ENCODE measurements at places on chromosomes 2 and 18.

GRCh38 chr18:73563345-73563744 is 584.3 kb downstream of the FBXO15 start:
- no peak for DNase-seq

DNA sequence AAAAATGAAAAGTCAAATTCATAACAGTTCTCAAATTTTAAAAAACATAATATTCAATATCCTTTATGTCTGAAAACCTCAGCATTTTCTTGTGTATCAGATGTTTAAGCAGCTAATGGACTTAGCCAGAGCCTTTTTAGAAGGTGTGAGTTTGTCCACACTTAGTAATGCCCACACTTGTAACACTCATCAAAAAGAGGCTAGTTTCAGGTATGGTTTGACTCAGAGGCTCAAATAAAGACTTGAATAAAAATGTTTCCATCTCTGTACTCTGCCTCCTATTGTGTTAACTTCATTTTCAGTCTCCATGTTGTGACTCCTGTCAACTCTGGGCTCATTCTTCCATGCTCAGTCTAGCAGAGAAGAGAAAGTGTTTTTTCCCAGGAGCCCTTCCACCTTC is 311.6 kb downstream of the IRS1 start:
- no peak for DNase-seq

- DNase-seq: no peak
Measured at GRCh38 chr2:211114826-211115455, 558.5 kb downstream of the CPS1 start.

DNA sequence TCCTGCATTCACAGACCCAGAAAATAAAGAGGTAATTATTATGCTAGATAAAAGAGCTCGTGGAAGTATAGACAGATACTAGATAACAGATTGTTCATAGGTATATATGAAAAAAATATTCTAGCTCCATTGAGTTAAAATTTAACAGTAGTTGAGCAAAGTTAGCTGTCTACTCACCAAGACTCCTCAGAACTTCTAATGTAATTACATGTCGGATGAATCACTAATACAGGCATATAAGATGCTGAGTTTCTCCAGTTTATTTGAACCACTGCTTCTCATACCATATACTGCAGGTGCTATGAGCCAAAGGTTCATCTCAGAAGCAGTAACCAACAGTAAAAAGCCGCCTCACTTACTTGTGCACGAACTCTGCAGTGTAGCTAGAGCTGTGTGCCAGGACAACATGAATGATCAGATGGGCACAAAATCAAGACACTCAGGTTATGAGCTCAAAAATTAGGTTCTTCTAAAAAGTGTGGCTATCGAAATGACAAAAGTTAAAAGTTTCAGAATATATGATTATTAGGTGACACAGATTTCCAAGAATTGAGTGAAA is 373.4 kb downstream of the NCKAP5 start:
- no peak for DNase-seq

Data from stimulated activated CD4-positive, alpha-beta T cell treated with anti-CD3 and anti-CD28 coated beads, TNF-alpha, amount 100 ng/mL, for 4 hours (primary cell).